ENCODE measurements at places on chromosomes 1 and 21.

DNA sequence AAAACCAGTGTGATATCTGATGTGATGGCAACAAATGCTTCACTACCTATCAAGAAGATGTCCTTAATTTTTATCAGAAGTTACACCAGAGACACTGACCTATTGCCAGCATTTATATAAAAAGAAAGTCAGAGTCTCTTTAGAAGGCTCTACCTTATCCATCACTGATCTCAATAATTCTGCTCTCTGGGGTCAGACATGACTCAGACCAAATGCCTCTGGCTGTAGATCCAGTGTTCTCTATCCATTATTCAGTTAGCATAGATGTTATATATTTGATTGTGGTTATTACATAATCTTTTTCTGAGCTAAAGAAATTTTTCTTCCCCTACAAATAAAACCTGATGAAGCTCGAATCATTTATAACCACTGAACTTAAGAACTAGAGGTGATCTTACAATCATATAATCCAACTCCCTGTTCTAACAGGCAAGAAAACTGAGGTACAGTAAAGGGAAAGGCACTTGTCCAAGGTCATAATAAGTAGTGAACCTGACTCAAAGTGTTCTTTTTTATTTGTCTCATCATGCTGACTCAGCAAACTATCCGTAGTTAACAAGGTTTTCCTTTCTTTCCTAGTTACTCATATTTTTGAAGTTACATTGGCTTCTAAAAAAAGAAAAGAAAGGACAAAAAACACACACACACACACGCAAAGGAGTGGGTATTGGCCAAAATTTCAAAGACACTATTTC is 43.6 kb upstream of the ESRRG start:
- no peak for DNase-seq

- DNase-seq = no peak
Measured at GRCh38 chr1:42962641-42963377, 4.1 kb upstream of the SLC2A1 start.

- DNase-seq = no peak
Measured at GRCh38 chr21:41763398-41763931, 3.4 kb downstream of the RIPK4 start.

- no peak for DNase-seq
Measured at GRCh38 chr21:36686955-36687354, 12.0 kb upstream of the SIM2 start.

DNA sequence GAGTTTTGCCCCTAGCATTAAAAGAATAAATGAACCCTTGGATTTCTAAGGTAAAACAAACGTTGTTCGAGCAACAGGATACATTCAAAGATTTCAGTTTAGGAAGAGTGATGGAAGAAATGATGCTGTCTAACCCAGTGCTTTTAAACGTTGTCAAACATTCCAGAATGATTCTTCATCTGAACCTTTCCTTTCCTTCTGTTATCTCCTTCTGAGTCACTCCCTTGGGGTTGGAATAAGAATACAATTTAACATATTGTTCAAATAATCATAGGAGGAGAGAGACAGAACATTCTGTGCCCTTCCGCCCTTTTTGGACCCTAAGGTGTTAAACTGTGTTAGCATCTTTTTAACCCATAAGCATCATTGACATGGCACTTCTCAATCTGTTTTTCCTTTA is 61.1 kb upstream of the RCOR3 start:
- no peak for DNase-seq

DNA sequence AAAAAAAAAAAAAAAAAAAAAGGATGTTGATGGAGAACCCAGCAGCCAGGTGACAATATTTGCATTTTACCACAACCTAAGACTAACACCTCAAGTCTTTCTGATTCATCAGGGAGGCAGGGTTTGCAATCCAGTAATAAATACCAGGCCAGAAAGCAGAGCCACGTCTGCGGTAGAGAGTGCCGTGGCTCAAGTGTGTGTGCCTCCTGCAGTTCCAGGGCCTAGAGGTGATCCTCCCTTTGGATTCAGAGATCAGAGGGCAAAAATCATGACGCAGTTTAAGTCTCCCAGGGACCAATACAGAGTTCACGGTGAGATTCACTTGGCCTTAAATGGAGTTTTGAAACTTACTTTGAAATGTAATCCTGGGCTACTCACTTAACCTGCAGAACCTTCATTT is 34.9 kb downstream of the TMCO4 start:
- DNase-seq = no peak

DNA sequence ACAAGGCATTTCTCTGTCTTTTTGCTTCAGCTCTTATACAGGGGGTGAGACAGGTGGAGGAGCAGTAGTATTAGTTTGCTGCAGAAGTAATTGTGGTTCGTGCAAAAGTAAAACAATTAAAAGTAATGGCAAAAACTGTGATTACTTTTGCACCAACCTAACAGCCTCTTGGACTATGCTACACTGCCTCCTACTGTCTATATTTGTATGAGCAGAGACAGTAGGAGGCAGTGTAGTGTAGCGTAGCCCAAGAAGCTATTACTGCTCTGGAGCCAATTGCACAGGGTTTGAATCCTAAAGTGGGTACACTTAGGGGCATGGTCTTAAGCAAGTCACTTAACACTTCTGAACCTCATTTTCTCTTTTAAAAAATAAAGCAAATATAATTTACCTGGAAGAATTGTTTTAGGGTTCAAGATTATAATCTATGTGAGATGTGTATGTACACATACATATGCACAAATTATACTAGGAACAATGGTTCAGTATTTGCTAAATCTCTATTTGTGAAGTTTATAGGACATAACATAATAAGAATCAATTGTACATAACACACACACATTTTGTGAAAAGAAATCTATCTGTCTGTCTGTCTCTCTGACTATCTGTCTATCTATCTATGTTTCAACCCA is 103.8 kb downstream of the BRINP3 start:
- no peak for DNase-seq

GRCh38 chr1:10168912-10169514 is 41.4 kb upstream of the KIF1B start:
- DNase-seq = no peak

DNA sequence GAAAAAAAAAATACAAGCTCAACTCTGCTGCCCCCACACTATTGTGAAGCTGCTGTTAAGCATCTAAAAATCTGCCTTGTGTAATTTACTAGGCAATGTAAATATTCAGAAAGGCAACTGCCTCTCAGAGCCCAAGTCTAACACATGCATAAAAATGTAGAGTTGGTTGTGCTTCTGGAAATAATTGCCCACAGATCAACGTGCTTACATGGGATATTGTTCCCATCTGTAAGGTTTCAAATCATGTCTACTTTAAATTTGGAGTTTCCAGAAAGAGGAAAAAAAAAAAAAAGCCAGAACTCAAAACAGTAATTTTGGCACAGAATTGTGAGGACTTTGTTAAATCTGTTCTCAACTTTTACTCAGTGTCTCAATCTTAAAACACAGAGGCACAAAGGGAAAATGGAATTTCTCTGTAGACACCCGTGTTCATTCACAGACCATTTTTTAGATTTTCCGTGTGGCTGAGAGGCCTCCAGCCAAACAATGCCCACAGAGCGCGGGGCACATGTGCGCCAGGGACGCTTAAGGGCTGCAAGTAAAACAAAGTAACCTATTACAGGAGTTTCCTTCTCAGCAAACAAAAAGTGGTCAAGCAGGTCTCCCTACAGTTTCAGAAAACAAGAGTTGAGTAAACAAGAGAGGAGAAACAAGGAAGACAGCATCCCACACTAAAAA is 115.5 kb downstream of the RERE start:
- peak; percentile 61 for DNase-seq

All from right forelimb (tissue), 1 donor.